CD4-positive, alpha-beta T cell treated with Interleukin-6 at 100 ng/mL for 8 hours (primary cell): ENCODE measurements at places on chromosomes 2 and 18.
A peak's percentile ranks its signal among the peaks of the same experiment; 100 is the strongest.

DNA sequence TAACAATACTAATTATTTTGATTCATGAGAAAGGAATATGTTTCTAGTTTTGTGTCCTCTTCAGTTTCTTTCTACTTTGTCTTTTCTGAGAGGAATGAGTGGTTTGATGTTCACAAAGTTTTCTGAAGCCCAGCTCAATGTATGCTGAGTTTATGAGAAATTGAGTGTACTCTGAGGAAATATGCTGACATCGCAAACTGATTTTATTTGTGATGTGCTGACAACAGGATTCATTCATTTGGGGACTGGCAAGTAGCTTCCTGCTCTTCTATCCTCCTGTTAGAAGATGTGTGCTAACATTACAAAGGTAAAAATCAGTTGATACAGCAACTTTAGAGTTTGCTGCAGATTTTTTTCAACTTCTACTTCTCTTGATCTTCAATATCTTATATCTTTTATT is 403.2 kb upstream of the CDH19 start:
- no peak for DNase-seq

DNA sequence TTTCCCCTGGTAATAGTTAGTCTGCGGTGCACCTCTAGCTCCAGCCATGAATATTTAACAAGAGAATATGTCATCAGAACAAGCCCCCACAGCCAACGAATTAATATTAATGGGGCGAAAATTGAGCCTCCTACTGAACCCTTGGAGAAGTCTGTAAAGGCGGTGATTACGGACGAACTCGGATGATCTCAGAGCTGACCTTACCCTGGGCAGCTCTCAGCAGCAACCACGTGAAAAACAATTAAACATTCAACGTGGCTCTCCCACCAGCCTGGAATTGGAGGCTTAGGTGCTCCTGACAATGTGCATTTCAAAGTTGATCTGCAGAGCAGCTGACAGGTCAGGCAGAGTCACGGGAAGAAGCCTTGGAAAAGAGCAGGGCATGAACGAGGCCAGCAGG is 407.6 kb upstream of the MYT1L start:
- no peak for DNase-seq

GRCh38 chr2:217667035-217667434 is 335.8 kb downstream of the TNS1 start:
- no peak for DNase-seq

DNA sequence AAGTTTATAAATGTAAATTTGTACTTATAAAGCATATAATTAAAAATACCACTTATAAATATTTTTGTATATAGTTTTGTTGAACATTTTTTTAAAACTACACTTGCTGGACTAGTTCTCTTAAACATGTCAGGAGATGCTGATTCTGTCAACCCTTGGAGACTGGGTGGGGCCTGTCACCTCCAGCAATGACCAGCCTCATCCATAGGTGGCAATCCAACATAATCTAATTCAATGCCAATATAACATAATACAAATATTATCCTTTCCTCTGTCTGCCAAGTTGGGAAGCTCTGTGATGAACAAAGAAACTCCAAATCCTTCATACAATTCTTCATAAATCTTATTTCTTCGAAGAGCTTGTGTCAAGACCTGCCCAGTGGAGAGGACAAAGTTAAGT is 140.4 kb downstream of the RBMS1 start:
- peak; percentile 27 for DNase-seq

- DNase-seq, result no peak
Measured at GRCh38 chr18:35491700-35492077, 6.1 kb downstream of the INO80C start.

GRCh38 chr18:13363359-13363758 is 144.8 kb downstream of the LDLRAD4 start:
- no peak for DNase-seq

DNA sequence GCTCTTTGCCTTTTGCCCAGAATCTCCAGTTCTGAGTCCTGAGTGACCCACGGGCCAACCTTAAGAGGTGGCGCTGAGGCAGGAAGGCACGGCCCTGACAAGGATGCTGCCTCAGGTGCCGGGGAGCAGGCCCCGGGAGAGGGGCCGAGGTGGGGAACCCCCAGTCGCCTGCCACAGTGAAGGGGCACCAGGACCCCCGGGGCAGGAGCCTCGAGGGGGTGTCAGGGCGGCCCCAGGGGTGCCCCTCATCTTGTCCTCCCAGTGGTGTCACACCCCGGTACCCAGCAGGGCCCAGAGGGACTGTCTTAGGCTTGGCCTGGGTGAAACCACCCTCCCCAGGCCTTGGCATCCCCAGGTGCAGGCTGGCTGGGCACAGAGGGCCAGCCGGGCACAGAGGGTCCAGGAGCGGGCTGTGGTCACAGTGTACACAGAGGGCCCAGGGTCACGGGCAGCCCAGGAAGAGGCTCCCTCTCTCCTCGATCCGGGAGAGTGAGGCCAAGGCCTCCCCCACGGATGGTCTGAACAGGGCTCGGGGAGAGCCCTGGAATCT is 1.0 kb downstream of the PDCD1 start:
- no peak for DNase-seq

DNA sequence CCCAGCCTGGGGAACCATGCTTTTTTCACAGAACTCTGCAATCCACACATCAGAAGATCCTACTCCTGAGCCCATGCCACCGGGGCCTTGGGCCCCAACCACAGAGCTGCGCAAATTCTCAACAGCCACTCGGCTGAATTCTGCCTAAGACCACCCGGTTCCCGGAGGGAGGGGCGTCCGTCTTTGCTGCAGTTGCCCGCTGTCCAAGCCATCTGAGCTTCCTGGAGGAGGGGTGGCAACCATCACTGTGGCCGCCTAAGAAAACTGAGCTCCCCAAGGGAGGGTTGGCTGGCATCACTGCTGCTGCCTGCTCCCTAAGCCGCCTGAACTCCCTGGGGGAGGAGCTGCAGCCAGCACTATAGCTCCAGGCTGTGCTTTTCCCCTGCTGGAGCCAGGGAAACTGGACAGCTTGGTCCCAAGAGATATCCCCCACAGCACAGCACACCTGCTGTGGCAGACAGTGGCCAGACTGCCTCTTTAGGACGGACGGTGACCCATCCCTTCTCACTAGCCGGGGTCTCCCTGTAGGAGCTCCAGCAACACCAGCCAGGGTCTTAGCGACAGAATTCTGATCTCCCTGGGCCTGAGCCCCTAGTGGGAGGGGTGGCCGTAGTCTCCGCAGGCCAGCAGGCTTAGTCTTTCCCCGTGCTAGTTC is 1411.6 kb upstream of the CDH2 start:
- DNase-seq, result no peak

DNA sequence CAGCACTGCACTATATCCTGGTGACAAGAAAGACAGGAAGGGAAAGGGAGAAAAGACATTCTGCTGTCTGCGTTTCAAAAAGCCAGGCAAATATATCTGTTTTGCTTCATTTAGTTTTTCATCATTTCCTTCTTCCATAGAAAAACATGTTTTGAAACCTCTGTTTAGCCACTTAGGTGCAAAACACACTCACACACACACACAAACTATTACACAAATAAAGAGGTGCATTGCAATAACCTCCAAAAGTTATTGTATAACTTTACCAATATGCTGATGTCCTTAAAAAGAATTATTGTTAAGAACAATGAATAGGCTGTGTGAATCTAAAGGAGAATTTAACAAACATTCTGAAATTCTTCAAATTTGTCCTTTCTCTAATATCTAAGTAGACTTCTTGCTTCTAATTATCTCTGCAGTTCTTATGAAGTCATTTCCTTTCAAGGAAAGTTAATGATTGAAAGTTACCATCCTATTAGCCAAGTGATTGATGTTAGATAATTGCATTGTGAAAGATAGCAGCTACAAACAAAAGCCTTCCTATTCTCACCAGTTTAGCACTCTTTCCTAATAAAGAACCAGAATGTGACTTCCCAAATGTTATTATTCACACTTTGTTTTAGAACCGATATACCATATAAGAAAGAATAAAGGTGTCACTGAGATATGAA is 516.7 kb downstream of the KCNJ3 start:
- no peak for DNase-seq

DNA sequence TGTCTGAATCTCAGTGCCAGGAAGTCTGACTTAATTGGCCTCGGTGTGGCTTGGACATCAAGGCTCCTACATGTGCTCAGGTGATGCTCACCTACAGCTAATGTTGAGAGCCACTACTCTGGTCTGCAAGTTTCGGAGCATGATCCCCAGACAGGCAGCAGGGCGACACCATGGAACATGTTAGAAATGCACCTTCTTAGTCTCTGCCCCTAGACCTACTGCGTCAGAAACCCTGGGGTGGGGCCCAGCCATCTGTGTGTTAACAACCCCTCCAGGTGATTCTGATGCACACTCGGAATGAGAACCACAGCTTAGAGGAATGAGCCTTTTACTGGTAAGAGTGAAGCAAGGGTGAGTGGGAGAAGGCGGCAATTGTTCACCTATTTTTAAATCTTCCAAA is 86.9 kb upstream of the NABP1 start:
- DNase-seq, result no peak

GRCh38 chr2:188114014-188114413 is 177.7 kb upstream of the GULP1 start:
- DNase-seq, result no peak

GRCh38 chr2:33180915-33181314 is 234.2 kb downstream of the LTBP1 start:
- no peak for DNase-seq

DNA sequence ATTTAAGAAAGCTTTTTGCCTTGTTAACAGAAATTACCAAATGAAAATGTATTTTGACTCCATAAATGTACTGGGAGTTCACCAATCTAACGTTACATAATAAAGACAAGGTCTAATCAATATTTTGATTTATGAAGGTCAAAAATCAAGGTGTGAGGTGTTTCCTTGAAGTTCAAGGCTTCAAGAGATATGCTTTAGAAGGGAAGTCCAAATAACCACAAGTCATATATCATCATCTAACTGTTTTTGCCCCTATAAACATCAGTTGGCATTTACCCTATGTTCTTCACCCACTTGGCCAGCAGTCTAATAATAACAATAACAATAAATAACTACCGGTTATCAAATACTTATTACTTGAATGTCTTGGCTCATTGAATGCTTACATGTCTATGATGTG is 196.1 kb upstream of the ID2 start:
- no peak for DNase-seq

GRCh38 chr2:144412709-144413108 is 107.2 kb downstream of the ZEB2 start:
- DNase-seq, result no peak

GRCh38 chr2:8636721-8637636 is 44.9 kb upstream of the ID2 start:
- no peak for DNase-seq

- no peak for DNase-seq
Measured at GRCh38 chr2:94622113-94622618, 249.1 kb upstream of the TEKT4 start.

DNA sequence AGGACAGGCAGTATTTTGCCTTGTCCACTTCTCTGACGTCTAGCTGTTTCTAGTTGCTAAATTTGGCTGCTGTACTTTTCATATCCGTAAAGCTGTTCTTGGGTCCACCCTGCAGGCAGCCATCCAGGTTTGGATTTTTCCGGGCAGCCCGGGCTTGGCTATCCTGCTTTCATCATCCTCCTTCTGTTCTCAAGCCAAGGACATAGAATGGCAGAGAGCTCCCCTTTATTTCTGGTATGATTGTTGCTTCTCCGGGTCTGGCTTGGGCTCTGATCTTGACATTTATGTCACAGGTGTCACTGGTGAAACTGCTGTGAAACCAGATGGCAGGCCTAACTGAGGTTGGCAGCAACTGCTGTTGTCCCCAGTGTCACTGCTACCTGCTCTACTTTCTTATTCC is 35.5 kb downstream of the SCN2A start:
- DNase-seq, result no peak

DNA sequence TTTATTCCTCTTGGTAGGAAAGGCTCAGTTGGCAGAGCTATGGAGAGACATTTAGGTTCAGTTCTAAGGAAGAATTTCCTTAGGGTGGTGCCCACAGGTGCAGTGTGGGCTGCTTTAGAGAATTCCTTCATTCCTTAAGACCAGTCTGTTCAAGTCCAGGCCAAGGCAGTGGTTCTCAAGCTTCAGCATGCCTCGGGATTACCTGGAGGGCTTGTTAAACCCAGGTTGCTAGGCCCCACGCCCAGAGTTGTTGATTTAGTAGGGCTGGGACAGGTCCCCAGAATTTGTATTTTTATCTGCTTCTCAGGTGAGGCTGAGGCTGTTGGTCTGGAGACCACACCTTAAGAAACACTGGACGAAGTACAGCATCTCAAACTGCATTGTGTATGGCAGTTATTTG is 68.9 kb downstream of the CERS6 start:
- no peak for DNase-seq

- peak; percentile 22 for DNase-seq
Measured at GRCh38 chr2:75403991-75404428, 156.7 kb downstream of the EVA1A start.

DNA sequence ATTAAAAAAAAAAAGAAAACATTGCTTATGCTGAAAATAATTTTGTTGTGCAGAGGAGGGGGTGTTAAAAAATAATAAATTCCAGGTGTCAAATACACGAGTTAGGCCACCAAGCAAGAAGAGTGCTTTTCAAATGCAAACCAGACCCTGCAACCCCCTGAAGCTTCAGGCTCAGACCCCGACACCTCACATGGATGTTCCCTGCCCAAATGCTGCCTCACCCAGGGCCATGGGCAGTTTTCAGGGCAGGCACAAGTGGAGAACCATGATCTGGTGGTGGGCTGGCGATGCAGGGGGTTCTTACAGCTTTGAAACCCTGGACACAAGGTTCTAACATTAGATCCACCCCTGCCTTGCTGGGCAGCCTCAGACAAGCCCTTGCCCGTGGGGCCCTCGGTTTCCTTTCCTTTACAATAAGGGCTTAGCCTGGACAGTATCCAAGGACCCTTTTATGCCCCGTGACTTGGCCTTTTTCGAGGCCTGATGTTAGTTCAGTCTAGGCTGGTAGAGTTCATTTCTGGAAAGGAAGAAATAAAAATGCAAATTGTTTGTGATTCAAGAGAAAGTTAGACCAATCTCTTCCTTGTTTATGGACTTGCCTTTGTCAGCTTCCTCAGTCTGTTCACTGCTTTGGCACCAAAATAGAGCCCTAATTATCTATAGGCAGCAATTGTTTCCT is 168.7 kb downstream of the DDX1 start:
- no peak for DNase-seq

GRCh38 chr18:66124394-66124793 is 373.6 kb downstream of the CDH7 start:
- DNase-seq, result no peak

GRCh38 chr2:12074126-12074844 is 327.9 kb downstream of the LPIN1 start:
- DNase-seq, result no peak

GRCh38 chr2:210421916-210422315 is 54.6 kb downstream of the LANCL1 start:
- DNase-seq, result no peak

DNA sequence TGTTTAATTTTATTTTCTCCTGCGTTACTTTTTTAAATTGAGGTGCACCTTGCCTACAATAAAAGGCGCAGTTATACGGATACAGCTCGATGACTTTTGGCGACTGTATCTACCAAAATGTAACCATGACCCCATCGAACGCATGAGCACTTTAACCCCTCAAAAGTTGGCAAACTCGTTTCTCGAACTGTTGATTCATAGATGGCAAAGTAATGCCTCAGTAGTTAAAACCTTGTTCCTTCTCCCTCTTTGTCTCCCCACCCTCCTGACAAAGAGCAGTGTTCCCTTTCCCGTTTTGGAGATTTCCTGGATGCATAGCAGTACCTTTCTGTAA is 577 bp downstream of the MOGAT1 start:
- DNase-seq, result no peak
